ENCODE measurements at places on chromosomes 5 and 9.

- DNase-seq = no peak
Measured at GRCh38 chr5:16809395-16810207, 126.5 kb downstream of the MYO10 start.

DNA sequence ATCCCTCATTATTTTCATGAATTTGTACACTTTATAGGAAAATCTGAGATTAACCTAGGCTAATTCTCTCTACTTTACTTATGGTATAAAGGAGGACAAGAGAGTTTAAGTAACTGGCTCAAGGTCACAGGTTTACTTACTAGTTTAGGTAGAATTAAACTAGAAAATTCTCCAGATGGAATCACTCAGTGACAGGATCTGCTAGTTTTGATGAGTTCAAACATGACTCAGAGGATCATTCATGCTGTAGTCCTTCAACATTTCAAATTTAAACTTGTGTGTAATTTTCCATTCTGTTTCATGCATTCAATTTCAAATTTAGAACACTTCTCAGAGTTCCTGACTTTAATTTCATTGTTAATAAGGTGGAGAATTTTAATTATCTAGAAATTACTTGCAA is 485.7 kb upstream of the TUSC1 start:
- DNase-seq = no peak

DNA sequence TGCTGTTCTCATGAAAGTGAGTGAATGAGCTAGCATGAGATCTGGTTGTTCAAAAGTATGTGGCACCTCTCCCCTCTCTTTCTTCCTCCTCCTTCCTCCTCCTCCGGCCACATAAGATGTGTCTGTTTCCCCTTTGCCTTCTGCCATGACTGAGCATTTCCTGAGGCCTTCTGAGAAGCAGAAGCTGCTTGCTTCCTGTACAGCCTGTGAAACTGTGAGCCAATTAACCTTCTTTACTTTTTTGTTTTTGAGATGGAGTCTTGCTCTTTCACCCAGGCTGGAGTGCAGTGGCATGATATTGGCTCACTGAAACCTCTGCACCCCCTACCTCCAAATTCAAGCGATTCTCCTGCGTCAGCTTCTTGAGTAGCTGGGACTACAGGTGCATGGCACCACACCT is 6.1 kb downstream of the S100Z start:
- no peak for DNase-seq

GRCh38 chr5:32067774-32068470 is 106.2 kb downstream of the GOLPH3 start:
- no peak for DNase-seq

- DNase-seq = no peak
Measured at GRCh38 chr5:168477060-168477459, 9.2 kb upstream of the RARS1 start.

- no peak for DNase-seq
Measured at GRCh38 chr9:127717766-127718165, 1.9 kb downstream of the TTC16 start.

- DNase-seq = no peak
Measured at GRCh38 chr5:25393256-25393655, 748.5 kb upstream of the CDH10 start.

GRCh38 chr9:113359385-113359784 is 10.0 kb downstream of the BSPRY start:
- DNase-seq = no peak

DNA sequence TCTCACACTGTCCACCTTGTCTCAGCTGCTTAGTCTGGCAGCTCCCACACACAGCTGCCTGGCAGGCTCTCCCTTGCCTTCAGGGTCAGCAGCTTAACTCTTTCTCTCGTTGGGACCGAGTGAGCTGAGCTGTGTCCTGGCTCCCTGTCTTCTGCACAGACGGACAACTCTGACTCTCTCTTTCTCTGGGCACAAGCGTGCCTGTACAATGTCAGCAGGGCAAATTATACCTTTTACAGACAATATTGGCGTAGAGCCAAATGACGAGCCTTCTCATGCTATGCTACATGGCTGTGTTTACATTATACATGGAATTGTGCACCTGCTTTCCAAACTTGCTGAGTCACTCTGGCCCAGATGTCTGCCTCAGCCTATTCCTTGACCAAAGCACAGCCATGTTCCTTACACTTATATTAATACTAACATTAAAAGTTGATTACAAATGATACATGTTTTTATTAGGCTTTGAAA is 188.6 kb downstream of the CYLC2 start:
- DNase-seq = no peak

- DNase-seq = no peak
Measured at GRCh38 chr9:69180670-69181069, 6.6 kb downstream of the TJP2 start.

DNA sequence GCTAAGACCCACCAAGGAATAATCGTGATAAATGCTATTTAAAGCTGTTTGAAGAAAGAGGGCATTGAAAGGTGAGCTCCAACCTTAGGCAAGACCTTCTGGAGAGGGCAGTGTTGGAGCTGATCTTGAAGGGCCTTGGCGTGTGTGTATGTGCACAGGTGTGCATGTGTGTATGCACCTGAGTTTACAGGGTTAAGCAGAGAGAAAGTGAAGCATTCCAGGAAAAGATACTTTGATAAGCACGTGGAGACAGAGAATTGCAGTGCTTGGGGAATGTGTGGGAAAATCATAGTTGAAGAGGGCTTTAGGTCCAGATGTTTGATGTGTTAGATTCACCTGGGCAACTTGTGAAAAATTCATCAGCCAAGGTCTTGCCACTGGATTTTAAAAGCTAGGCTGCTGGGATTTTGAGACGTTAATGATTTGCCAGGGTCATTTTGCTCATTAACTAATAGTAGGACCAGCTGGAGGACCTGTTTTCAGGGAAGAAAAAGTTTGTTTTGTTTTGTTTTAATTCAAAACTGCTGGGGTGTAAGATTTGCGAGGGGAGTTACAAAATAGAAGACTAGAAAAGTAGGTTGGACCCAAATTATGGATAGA is 78.3 kb upstream of the ANKRD55 start:
- no peak for DNase-seq

- no peak for DNase-seq
Measured at GRCh38 chr5:170365011-170365410, 24.2 kb downstream of the KCNMB1 start.

- no peak for DNase-seq
Measured at GRCh38 chr9:121748074-121748473, 96.6 kb downstream of the DAB2IP start.

- DNase-seq = no peak
Measured at GRCh38 chr5:111453295-111453694, 59.0 kb downstream of the STARD4 start.

GRCh38 chr5:113302120-113302519 is 132.7 kb downstream of the TSSK1B start:
- DNase-seq = no peak

- DNase-seq = no peak
Measured at GRCh38 chr9:115328677-115329076, 210.7 kb upstream of the TNC start.

GRCh38 chr5:65157906-65158603 is 323.7 kb downstream of the ADAMTS6 start:
- DNase-seq = no peak

DNA sequence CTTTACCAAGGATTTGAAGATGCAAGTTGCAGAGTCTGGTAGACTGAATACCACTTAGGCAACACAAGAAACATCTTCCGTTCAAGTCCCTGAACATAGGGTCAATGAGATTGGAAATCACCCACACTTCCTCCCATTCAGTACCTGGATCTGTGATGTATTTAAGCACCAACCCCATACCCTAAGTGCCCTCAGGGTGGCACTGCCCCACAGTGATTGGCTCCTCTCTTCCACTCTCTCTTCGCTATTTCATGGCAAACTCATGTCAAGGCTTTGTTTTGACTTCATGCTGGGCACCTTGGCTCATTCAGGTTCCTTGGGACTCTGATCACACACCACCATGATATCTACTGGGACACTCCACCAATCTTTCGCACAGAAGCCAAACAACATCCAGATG is 53.7 kb downstream of the GGTA1 start:
- no peak for DNase-seq

GRCh38 chr5:159786901-159787691 is 129.2 kb upstream of the ADRA1B start:
- DNase-seq = no peak

DNA sequence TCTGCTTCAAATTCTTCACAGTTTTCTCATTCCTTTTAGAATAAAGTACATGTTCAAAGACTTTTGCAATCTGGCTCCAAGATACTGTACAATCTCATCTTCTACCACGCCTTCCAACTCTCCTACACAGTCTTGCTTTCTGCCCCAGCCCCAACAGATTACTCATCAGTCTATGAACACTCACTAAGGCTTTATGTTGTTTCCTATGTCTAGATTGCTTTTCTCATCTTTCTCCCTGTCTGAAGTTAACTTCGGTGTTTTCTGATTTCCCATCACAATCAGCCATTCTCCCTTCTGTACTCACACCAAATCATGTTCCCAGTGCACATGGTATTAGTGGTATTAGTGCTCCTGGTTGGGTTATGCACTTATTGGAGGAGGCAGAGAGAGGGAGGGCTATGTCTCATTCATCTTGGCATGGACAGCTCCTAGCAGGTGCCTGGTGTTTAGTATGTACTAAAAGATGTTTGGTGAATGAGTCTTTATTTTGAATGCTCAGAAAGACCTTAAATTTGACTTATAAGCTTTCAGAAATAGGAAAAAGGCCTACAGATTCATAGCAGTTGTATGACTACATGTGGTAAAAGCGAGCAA is 44.0 kb upstream of the ZNF608 start:
- DNase-seq = no peak

DNA sequence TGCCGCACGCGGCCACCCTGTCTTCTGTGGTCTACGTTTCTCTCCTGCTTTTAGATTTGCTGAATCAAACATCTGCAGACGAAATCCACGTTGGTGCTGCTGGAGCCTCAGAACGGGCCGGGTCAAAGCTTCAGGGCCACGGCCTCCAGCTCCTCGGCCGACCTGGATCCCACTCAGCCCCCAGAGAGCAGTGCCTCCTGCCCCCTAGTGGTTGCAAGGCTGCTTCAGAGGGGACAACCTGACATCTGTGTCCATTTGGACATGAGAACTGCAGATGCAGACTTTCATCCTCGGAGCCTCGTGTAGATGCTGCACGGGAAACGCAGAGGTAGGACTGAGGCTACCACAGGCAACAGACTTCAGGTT is 23.0 kb upstream of the SLC6A3 start:
- DNase-seq = no peak

DNA sequence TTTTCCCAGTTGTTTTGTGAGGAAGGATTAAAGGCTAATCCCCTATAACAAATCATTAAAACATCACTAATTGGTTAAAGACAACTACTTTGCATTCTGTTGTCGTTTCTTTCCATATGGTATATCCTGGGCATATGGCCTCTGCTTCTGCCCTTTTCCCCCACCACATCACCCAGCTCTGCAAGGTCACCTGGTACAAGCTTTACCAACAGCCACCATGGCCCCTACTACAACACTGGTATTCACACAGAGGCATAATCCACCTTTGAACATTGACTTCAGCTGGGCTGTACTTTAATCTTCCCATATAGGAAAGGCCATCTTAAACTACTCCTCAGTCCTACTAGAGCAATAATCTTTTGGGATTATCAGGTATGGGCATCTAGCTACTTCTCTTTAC is 866.1 kb downstream of the TLE4 start:
- DNase-seq = no peak

DNA sequence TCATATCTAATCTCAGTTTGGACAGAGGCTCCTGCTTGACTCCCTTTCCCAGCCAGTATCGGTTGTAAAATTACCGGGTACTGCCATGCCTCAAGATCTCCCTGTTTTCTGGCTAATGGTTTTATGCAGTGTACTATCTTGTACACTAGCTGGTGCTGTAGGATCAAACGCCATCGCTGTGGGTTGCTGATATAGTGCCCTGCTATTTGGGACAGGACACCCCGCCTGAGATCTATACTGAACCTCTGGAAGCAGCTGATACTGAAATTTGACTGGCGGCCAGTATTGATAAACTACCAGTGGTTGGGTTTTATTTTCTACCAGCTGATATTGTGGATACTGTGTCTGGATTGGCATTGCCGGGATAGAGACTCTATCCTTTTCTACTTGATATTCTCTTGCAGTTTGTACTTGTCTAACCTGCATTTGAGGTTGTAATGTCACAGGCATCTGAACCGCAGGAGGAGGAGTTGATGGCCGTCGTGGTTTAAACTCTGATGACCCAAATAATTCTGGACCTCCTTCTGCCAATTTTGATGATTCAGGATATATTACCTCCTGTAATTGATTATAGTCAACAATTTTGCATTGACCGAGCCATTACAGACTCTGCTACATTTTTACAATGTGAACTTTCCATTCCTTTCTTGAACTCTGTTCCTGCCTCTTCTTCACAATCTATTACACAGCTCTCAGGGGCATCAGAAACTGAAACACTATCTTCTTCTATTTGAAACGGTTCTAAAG is 112.5 kb upstream of the LARP1 start:
- DNase-seq = no peak

GRCh38 chr9:86734771-86735170 is 212.5 kb downstream of the GAS1 start:
- no peak for DNase-seq

DNA sequence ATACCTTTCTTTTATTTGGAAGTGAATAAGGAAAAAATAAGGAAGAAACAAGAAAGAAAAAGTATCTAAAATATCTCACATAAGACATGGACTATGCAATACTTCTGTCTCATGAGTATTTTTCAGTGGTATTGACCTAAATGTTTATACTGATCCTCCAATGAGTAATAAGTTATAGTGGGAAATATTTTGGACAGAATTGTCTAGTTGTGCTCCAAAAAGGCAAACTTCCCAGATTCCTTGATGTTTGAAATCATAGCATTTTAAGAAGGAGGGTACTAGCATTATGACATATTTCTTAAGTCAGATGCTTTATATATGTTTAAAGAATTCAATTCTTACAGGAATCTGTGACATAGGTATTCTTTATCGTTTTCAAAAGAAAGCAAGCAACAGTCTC is 34.5 kb upstream of the BASP1 start:
- DNase-seq = no peak

GRCh38 chr5:79235261-79235633 is 684 bp upstream of the JMY start:
- DNase-seq = no peak

DNA sequence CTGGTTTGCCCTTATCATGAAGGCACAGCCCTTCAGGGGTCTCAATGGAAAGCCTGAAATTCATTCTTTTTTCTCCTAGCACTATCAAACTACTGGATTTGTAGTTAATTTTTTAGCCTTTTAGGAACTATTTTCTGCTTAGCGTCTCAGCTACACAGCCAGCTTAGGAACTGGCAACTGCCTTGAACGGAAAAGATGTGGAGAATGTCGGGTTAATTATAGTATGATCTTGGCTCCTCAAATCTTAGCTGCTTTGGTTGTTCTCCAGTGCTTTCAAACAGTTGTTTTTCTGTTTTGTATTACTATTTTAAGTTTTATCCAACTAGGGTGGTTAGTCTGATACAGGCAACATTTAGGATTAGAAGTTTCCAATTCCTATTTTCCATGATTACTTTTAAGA is 44.1 kb downstream of the CCNH start:
- no peak for DNase-seq

DNA sequence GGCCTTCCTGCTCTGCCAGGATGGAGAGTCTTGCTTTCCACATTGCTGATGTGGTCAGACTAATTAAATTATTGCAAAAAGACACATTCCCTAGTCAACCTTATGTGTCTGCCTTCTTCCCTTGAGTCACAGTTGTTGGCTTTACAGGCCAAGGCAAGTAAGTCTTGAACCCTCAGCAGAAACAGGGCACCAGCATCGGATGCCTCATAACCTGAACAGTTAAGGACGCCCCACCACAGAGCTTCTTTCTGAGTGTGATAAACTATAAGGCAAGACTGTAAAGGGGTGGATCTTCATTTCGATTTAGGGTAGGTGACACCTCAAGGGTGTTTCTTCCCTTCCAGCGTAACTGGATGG is 670 bp upstream of the KIF2A start:
- DNase-seq = no peak

Measured in stimulated activated CD4-positive, alpha-beta T cell treated with anti-CD3 and anti-CD28 coated beads, Interleukin-12 subunit alpha, Interleukin-12 subunit beta, amount 100 ng/mL, for 24 hours (primary cell).